ENCODE measurements at places on chromosomes 13 and 19. TPM values are rescaled to one million over a fixed set of nuclear protein-coding genes. Genes with fewer than 3 reads are reported as not detected.
A peak's percentile ranks its signal among the peaks of the same experiment; 100 is the strongest.

- DNase-seq, result no peak
Measured at GRCh38 chr19:35089554-35089953, 26.1 kb upstream of the FXYD3 start.

DNA sequence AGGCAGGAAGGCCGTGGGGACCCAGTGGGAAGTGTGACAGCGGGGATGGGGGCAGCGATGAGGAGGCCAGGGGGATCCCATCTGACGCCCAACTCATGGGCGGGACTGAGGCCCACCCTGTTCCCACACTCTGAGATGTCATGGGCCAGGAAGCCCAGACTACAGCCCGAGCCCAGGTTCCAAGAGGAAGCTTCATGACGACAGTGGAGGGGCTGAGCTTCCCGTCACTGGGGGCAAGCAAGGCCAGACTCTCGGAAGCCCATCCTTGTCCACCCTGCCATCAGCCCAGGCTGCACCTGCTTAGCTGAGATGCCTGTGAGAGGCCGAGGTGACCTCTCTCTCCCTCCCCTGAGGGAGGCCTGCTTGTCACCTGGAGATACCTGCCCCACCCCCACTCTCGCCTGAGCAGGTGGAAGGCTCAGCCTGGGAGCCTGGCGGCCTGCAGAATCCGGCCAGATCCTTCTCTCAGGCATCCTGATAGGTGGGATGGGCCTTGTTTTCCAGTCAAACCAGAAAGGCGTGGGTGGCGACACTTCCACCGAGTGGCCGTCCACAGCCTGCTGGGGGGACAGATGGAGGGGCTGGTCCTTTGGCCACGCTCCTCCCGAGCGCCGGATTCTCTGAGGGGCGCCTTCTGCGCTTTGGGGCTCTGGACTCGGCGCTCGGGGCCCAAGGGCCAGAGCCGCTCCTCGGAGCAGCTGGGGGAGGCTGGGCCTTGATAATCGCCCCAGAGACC lies 4.8 kb downstream of the ZBTB7A start:
- no peak for DNase-seq

- no peak for DNase-seq
Measured at GRCh38 chr19:44176590-44176989, 11.7 kb downstream of the ZNF226 start.

DNA sequence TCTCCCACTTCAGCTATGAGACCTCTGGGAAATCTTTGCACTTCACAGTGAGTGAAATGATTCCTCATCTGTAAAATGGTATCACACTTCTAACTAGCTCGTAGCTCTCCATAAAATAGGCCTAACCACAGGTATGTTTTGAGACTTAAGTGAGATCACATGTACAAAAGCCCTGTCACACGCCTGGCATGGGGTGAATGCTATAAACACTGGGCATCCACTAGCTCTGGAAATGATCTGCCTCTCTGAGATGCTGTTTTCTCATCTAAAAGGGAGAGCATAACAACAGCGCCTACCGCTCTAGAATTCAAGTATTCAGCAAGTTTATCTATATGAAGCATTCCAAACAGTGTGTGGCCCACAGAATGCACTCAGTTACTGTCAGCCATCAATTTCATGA lies 2.2 kb downstream of the AKT2 start:
- no peak for DNase-seq

DNA sequence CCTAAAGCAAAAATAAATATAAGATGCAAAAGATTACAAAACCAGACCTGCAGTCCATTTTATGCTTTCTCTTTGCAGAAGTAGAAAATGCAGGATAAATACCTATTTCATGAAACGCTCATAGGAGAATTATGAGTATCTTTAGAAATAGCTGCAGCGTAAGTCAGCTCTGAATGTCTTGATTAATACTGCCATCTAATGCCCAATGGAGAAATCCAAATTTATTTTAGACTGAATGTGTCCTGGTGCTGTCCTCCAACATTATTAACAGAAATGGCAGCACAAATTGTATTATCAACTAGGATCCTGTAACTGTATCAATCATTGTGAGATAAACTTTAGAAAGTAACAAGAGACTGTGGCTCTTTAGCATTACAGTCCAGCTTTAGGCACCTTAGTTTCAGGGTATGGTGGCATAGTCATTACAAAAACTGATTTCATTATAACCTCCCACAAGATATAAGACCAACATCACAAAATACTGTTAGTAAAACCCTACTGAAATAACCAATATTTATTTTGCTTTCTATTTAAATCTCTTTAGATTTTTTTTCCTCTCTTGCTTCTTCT lies 162.1 kb upstream of the MIR17HG start:
- peak; percentile 26 for DNase-seq

Gene DZIP1
- 1.3 TPM for total RNA-seq

GRCh38 chr19:41915776-41916414 lies 12.4 kb downstream of the ERFL start:
- no peak for DNase-seq

Gene SHISA7
- not detected for total RNA-seq

DNA sequence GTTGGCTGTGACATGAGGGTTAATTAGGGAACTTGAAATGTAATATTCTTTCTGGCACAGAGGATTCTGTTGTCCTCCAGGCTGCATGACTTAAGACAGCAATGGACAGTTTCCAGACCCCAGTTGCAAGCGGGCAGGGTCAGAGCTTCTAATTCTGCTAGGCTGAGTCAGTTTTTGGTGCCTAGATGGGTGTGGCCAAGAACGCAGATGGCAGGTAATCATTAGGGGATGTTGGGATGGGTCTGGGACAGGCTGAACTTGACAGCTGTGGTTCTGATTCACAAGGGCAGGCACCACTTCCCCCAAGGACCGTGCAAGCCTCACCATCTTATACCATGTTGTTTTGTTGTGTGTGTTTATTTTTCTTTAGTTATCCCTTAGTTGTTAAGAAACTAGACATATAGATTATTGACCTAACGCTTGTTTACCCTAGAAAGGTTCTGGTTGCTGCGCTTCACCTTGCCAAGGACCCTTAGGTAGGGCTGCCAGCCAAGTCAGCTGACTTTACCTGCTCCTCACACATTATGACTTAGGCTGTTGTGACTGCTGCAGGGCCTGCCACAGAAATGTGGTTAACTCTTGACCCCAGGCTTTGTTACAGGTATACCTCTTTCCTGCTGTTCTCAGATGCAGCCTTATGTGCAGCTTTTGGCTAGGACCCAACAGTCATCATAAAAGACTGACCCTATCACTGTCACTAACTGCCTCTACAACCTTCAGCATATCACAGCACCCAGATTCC lies 117.7 kb upstream of the KLF12 start:
- no peak for DNase-seq

Gene MUC16
- under 0.01 TPM for total RNA-seq

- no peak for DNase-seq
Measured at GRCh38 chr19:2048104-2048958, 2.7 kb downstream of the MKNK2 start.

Gene PTGIR
- not detected for total RNA-seq

- no peak for DNase-seq
Measured at GRCh38 chr19:29501816-29502580, 23.8 kb upstream of the VSTM2B start.

DNA sequence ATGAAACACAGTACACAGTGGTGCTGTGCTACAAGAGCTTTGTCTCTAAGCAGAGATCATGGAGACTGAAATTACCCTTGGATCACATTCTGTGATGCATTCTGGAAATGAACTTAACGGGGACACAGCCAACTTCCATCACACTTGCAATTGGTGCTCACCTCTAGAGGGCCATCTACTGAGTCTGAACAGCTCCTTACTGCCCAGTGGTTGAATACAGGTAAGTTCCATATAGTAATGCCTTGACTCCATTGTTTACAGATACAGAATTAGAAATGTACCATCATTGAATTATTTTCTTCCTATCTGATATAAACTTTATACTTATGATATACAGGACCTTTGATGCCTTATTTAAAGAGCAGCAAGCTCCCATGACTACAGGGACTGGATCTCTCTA lies 686.4 kb downstream of the PCDH9 start:
- DNase-seq, result no peak

DNA sequence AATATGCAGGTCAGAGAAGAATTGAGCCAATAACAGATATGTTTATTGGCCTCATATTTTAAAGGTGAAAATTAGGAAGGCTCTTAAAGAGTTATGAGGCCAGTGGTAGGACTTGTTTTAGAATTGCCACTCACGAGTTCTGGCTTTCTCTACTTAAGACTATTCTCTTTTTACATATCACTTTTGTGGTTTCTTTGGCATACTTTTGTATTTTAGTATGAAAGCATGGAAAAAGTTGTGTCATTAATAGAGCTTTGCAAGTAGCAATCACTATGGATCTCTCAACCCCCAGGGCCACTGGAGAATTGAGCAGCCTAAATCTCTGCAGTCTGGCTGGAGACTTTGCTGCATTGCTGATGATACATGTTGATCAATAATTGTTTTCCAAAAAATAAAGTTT lies 64.6 kb upstream of the SOX21 start:
- DNase-seq, result no peak

DNA sequence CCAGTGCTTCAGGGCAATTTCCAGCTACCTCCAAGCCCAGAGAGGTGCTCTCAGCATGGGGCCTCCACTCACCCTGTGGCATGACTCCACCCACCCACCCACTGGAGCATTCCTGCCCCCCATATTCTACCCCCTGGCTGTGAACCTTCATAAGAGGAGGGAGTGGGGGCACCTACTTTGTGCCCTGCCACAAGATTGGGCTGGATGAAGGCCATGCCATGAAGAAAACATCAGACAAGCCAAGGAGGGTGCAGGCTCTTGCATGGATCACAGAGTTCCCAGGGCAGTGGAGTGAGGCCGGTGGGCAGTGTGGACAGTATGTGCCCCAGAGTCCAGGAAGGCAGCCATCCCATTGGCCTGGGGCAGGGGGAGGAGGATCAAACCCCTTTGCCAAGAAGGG lies 97.8 kb downstream of the UQCRFS1 start:
- DNase-seq, result no peak
